NCI-H2081 treated with DMSO at 0.1 percent for 48 hours (cell line): ENCODE measurements at places on chromosomes 11 and 22.

DNA sequence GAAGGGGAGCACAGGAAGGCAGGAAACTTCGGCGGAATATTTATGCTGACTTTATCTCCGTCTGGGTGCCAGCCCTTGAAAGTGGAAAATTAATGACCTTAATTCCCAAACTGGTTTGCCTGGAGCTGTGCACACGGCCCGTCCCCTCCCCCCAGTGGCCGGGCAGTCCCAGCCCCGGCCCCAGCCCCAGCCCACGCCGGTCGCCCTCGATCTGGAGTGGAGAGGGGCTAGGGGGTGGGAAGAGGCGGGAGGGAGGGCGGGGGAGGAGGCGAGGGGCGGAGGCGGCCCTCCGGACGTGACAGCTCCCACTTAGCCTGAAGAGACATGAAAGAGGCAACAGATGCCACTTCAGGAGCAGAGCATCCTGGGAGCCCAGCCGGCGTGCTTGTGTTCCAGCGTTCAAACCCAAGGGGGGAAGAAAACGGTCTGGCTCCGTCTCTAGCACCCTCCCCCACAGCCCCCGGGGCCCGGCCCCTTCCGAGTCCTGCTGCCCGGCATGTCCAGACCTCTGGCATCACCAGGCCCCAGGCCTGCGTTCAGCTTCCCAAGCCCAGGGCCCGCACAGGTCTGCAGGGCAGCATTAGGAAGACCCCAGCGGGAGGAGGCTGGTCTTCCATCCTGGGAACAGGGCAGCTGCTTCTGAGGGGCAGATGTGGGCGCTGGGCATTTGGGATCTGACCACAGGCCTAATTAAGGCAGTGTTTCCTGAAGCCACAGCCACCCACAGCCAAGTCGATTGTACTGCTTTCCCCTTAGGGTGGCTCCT is 20.0 kb upstream of the LMO1 start:
- no peak for DNase-seq

GRCh38 chr11:93370260-93370659 is 39.7 kb downstream of the DEUP1 start:
- no peak for DNase-seq

DNA sequence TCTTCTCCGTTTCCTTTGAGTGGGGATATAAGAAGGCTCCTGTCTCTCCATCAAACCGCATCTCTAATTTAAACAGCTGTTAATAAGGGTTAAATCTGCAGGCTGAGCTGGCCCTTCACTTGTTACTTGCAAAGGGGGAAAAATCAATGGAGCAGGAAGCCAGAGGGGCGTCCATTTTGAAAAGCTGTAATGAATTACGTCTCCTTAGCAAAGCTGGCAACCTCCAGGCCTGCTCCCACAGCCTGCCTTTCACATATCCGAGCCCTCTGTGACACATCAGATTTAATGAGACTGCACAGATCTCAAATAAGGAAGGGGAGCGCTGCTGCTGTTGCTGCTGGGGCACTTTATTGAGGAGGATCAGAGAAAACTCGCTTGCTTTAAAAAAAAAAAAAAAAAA is 320.8 kb downstream of the BLID start:
- no peak for DNase-seq

- DNase-seq = no peak
These were observed 103.8 kb downstream of the EXT2 start for GRCh38 chr11:44199298-44199697.

DNA sequence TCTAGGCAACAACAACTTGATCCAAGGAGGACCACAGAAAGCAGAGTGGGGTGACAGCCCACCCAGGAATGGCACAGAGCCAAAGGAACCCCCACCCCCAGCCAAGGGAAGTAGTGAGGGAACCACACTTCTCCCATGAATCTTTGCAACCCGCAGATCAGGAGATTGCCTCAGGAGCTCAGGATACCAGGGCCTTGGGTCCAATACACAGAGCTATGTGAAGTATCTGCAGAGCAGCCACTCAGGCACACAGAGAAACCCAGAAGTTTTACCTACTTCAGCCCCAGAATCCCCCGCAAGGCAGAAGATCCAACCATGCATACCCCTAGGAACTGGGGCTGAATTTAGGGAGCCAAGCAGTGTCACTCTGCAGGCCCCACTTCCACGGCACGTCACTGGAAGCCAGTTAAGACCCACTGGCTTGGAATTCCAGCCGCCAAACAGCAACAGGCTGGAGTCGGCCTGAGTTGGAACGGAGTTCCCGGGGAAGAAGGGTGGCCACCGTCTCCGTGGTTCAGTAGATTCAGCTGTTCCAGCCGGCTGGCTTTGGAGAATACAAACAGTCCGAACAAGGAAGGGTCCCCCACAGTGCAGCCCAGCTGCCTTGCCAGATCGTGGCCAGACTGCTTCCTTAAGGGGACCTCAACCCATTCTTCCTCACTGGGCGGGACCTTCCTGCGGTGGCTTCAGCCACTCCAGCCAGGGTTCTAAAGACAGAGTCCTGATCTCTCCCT is 174.1 kb downstream of the TTC28 start:
- no peak for DNase-seq

DNA sequence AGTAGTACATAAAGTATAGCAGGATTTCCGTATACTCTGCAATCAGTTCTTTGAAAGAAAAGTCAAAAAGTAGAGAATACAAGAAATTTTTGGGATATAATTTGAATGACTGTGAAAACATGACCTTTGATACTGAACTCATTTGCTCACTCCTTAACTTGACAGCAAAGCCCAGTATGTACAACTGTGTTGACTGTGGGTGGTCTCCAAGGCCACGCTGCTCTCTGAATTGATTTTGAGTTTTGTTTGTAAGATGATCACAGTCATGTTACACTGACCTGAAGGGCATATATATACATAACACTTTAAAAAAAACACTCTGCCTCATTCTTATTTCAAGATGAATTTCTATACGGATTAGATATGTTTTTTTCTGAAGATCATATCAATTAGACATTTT is 9.5 kb upstream of the AMOTL1 start:
- no peak for DNase-seq

- no peak for DNase-seq
These were observed 16.6 kb downstream of the RTN4RL2 start for GRCh38 chr11:57476757-57477506.

GRCh38 chr11:69524291-69524882 is 42.9 kb downstream of the LINC01488 start:
- no peak for DNase-seq

DNA sequence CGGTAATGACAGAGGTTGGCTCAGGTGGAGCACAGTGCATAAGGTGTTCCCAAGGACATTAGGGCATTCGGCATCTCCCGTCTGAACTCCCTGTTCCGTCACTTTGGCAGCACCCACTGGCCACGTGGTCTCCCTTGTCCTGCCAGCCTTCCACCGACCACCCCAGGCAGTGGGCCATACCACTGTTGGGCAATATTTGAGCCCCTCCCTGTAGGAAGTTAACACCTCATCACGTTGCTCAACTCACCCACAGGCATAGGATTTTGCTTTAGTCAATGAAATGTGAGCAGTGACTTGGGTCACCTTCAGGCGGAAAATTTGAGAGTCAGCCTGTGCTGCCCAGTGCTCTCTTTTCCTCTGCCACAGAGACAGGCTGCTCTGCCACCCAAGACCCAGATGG is 44.0 kb downstream of the SERPINH1 start:
- no peak for DNase-seq

DNA sequence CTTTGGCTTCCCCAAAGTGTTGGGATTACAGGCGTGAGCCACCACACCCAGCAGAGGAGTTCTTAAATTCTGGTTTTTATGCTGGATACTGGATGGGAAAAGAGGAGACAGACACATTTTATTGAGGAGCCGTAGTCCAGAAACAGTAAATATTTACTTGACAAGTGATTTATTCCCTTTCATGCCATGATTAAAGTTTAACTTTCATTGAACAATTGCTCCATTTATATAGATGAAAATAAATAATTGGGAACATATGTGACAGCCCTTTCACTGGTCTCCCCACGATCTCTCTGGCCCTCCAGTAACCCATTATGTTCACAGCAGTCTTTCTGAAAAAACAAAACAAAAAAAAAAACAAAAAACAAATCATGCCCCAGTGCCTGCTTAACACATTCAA is 19.3 kb upstream of the GRK3 start:
- DNase-seq = no peak
